ENCODE measurements at places on chromosomes 3 and 15.

DNA sequence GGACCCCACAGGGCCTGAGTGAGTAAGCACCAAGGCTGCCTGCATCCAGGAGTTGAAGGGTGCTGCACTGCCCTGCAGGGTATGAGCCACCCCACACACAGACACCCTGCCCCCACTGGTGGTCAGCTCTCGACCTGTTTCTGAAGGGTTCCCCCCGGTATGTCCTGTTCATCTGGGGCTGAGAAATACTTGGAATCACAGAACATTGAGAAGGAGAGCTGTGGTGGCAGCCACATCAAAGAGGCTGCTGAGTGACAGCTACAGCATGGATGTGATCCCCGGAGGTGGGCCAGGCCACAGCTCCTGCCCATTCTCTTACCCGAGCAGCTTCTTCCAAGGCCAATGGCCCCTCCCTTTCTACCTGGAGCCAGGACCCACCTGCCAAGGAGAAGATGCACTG is 66.4 kb upstream of the PLXNA1 start:
- no peak for DNase-seq

DNA sequence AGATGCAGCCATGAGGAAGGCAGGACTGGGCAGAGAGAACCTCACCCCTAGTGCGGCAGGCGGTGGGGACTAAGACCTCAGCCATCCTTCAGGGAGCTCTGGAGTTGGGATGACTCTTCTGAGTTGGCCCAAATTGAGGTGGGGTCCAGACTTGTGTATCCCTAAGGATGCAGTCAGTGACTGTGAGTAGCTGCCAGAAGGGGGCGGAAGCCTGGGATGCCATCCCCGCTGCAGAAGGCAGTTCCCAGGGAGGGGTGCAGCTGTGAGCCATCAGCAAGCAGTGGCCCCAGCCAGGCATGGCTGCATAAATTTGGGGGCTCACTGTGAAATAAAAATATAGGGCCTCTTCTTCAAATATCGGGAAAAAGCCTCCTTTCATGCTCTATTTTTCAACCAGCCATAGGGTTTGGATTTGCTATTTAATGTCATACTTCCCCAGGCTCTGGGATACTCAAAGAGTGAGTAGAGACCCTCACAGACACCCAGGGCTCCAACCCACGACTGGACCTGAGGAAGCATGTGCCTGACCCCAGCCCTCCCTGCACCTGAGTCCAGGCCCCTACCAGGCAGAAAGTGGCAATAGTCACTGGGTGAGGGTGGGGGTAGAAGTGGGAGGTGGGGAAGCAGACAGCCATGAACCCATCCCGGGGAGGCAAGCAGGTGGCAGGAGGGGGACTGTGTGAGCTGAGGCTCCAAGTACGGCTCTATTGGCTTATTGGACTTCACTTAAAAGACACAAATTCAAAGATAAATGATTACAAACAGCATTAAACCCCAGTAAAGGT is 30.5 kb downstream of the GRK7 start:
- no peak for DNase-seq

- no peak for DNase-seq
These were observed 62.8 kb downstream of the FMN1 start for GRCh38 chr15:33131552-33132232.

- no peak for DNase-seq
These were observed 22.2 kb downstream of the MRPS25 start for GRCh38 chr3:15042936-15043335.

DNA sequence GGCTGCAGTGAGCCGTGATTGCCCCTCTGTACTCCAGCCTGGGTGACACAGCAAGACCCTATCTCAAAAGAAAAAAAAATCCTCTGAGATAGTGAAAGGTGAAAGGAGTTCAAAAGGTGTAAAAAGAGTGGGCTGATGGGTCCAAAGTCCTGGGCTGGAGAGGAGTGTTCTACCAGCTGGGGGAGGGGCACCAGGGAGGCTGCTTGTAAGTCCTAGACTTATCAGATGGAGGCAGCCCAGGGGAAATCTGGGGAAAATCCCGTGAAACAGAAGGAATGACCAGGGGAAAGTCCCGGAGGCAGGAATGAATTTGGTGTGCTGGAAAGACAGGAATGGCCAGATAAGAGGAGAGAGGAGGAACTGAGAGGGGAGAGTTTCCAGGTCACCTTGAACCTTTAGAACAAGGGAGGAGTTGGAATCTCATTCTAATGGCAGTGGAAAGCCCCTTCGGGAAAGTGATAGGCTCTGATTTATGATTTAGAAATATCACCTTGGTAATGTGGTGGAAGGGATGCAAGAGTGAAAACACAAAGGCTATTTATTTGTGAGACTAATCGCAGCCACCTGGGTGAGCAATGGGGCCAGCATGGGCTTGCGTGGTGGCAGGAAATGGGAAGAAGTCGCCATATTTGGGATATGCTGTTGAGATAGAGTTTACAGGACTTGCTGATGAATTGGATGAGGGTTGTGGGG is 23.4 kb upstream of the PPP4R2 start:
- DNase-seq = no peak

DNA sequence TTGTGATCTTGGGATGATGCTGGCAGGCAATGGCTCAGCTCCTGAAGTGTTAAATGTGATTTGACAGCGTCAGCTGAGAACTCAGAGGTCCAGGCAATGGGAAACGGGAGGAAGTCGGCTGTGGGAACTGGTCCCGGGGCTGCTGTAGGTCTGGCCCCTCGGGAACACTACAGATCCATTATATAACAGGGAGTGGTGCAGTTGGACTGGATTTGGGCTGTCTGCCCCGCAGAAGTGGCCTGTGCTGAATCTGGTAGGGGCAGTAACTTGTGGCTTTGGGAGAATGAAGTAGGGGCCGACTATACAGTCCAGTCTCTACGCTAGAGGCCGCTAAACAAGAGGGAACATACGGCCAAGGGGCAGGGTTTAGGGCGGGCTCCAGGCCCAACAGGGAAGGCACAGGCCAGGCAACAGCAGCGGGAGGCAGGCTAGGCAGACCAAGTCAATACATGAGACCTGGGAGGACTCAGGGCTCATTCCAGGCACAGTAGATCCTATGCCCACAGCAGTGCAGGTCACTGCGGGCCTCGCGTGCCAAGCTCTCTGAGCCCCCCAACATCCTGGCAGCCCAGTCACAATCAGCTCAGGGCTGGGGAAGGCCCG is 20.3 kb upstream of the IL16 start:
- DNase-seq = peak; percentile 85

DNA sequence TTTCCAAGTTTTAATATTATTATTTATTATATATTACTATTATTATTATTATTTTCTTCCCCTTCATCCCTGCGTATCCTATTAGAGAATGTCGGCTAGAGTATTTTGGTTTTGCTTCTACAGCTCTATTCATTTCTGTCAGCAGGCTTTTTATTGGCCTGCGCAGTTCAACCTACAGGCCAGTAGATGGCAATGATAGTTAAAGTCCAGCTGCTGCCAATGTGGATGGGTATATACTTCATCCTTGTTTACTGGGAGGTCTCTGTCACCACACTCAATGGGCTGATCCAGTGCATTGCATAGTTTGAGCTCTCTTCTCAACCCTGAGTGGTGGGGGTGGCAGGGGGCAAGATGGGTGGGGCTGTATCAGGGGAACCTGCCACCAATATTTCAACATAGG is 799.8 kb downstream of the NSUN3 start:
- DNase-seq = no peak

DNA sequence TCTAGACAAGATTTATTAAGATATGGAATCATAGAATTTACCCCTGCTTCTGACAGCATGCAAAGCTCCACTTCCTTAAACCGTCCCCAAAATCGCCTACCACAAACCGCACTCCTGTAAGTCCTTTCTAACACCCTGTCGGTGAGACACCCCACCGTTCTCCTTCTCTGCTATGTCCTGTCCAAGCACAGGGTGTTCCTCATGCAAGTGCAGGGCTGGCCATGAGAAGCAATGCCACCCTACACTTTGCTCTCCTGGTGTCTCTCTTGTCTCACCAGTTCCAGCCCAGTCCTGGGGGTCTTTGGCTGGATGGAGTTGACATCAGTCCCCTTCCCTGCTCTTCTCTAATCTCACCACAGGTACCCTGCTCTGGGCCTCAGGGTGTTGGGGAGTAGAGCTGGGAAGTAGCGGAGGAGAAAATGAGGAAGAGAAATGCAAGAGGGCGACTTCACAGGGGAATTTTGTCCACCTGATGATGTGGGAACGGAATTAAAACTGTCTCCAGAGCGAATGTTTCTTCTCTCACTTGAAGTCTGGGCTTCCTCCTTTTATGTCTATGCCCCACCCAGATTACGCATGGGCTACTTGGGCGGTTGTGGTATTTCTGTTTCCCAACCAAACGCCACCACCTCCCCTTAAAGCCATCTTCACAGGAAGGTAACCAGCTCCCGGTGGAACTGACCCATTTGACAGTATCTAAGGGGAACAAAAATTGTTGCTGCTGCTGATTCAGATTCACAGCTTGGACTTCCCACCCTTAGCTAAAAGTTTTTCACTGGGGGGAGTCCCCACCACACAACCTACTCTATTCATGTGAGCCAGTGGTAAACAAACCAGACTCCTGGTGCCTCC is 49.9 kb downstream of the CASR start:
- no peak for DNase-seq

GRCh38 chr3:156793851-156794250 is 32.3 kb upstream of the LEKR1 start:
- DNase-seq = no peak

DNA sequence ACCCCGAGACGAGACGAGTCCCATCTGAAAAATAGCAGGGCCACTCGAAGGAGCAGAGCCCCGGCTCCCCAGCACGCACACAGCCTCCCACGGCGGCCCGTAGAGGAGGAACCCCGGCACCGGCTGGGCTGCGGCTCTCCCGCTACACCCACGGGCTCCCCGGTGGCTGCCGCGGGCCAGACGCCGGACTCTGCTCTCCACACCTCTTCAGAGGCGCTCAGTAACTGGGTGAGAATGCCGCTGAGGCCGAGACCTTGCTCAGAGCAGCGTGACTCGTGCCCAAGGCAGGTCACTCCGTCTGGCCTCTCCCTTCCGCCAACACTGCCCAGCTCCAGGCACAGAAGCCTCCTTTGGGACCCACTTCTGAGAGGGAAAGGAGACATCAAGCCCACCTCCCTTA is 34.4 kb downstream of the TNK2 start:
- DNase-seq = peak; percentile 7

- no peak for DNase-seq
These were observed 188.5 kb upstream of the TLE3 start for GRCh38 chr15:70286113-70286806.

- DNase-seq = no peak
These were observed 320.2 kb upstream of the MME start for GRCh38 chr3:154759966-154760365.

GRCh38 chr15:73517566-73517965 is 74.6 kb downstream of the REC114 start:
- peak; percentile 60 for DNase-seq

DNA sequence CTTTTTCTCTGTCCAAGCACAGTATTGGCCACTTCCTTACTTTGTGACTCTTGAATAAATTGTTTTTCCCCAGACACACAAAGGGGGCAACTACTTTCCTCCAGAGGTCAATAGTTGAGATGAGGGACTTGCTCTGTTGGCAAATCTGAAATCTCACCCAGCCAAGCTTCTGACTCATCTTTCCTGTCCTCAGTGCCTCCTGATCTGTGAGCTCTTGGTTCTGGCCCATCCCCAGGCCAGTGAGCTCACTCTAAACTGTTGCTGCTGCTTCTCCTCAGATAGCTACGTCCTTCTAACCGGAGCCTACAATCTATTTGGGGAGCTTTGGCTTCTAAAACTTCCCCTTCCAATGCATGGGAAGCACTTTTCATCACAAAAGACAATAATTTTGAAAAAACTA is 50.0 kb upstream of the NMD3 start:
- DNase-seq = peak; percentile 66

DNA sequence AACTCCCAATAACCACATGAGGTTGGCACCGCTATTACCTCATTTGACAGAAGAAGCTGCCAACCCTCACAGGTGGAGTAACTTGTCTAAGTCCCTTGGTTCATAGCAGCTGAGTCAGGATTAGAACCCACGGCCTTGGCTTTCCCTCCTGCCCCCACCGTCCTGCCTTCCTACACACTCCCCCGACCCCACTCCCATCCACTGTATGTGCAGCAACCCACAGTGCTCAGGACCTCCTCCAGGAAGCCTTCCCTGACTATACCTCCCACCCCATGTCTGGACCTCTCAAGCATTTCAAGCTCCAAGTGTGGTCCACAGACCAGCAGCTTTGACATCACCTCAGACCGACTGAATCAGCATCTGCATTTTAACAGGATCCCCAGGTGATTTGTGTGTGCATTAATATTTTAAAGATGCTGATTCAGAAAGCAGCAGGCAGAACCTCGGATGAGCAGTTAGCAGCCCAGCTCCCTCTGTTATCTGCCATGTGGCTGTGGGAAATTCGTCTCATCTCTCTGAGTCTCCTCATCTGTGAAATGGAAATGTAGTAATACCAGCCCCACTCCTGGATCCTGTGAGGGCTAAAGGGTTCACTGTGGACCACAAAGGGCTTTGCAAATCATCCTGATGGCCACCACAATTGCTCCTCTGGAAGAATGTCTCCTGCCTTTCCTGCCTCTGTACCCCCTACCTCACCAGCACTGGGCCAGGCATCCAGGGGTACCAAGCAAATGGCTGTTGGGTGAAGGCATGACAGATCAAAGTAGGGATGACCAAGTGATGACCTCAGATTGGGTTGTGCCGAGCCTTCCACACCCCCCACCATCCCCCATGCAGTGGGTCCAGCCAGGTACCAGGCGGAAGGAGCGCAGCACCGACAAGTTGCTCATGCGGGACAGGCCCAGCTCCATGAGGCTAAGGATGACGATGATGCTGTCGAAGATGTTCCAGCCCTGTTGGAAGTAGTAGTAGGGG is 62.7 kb downstream of the SCN5A start:
- DNase-seq = no peak

DNA sequence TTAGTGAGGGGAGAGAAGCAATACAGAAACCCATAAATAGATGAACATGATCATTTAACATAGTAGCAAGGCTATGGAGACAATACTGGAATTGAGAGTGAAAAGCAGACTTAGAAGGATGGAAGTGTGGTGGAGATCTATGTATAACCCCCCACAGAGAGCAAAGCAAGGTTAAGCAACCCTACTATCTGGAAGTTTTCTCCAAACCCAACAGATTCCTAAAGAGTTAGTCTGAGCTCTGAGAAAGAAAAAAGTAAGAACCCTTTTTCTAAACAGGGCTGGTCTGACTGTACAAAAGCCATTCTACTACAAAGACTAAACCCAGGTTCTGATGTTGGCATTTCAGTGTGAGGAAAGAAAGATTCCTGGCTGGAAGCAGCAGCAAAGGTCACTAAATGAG is 153.2 kb downstream of the WNT5A start:
- no peak for DNase-seq

DNA sequence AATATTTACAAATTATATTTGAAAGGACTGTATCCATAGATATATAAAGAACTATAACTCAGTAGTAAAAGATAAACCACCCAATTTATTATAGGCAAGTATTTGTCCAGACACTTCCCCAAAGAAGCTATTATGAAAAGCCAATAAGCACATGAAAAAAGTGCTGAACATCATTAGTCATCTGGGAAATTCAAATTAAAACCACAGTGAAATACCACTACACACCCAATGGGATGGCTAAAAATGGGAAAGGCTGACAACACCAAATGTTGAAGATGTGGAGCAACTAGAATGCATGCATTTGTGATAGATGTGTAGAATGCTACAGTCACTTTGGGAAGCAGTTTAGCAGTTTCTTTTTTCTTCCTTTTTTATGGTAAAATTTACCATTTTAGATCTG is 147.0 kb downstream of the PDE8A start:
- DNase-seq = no peak

GRCh38 chr15:77480859-77481633 is 60.4 kb downstream of the HMG20A start:
- no peak for DNase-seq

Measured in left ventricle myocardium superior (tissue), 1 donor.